Stimulated activated CD8-positive, alpha-beta memory T cell treated with anti-CD3 and anti-CD28 coated beads, Interleukin-2, amount 100 ng/mL, for 48 hours (primary cell): ENCODE measurements at places on chromosomes 3 and 15.

- DNase-seq: no peak
Measured at GRCh38 chr3:156760333-156760732, 65.8 kb upstream of the LEKR1 start.

- no peak for DNase-seq
Measured at GRCh38 chr15:81312790-81313543, 11.0 kb downstream of the STARD5 start.

- no peak for DNase-seq
Measured at GRCh38 chr3:68664276-68664675, 268.1 kb downstream of the TAFA4 start.

DNA sequence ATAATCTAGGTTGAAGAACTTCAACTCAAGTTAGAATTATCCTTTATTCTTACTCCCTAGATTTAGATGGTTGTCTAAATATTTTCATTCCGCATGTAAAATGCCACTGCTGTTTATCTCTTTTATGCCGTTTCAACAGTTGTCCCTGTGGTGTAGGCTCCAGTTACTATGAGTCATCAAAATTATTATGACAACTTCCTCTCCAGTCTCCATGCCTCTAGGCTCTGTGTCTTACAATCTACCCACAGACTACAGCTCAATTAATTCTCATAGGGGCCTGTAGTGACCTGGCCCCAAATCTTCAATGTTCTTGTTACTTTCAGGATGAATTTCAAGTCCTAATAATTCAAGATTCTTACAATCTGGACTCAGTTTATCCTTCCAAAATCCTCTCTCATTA, 105.8 kb upstream of the UNC13C start:
- DNase-seq: no peak

GRCh38 chr3:176935194-176935888, 261.9 kb downstream of the TBL1XR1 start:
- DNase-seq: no peak

GRCh38 chr3:141237701-141238521, 6.3 kb downstream of the PXYLP1 start:
- no peak for DNase-seq

DNA sequence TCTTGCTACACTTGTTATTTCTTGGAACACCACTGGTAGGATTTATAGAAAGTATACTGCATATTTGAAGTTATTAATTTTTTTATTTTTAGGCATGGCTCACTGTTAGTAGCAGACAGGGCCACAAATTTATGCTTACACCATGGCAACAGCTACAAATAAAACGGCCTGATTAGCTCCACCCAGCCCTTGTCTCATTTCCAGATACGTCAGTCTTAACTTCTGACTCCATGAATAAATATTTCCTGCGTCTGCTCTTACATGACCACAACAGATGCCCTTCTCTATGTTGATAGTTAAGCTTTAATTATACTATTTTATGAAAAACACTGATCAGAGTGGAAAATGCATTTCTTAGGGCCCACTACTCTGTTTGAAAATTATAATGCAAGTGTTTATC, 62.3 kb upstream of the CPOX start:
- DNase-seq: no peak

DNA sequence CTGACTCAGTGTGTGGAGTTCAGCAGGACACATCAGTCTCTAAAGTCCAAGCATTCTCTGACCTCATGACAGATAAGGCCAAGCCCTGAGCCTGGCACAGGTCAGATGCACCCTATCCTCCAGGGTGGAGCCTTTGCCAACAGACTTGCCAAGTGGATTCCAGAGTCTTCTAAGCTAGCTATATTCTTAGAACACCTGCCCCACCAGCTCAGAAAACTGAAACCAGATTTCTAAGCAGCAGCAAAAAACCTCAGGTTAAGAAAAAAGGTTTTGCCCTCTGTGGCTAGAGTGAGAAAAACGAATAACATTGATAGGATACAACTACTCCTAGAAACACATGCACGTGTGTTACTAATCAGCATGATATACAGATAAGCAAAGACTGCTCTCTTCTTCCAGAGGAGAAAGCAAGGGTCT, 11.6 kb downstream of the RMDN3 start:
- DNase-seq: no peak

DNA sequence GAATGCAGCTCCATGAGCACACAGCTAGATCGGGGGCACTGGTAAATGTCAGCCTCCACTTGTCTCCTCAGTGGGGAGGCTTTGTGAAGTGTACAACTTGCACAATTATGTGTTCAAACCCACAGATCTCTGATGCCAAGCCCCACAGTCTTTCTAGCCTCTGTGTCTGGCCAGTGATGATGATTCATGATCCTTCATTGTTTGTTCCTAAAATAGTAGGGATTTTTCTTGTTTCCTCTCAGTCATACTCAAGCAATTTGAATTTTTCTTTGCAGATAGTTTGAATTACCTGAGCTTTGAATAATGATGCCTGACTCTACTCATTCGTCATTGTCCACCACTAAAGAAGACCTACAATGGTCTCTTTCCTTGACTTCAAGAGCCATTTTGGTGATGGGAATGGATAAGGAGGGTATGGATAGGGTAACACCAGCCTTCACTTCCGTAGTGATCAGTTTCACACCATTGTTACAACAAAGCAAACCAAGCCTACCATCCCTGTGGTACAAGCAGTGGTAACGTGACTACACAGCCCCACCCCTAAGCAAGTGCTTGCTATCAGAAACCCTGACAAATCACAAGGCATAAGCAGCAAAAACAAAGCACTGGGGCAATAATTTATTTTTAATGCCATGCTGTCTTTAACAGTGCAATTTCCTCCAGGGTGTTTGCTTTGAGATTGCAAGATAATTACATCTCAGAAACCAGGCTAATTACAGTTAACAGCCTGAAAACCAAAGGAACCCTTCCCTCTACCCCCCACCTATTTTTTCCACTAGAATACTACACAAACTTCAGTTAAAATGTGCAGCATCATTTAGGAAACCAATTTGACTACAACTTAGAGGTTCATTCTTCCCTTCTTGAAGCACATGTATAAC, 114.1 kb upstream of the PPP2R3A start:
- DNase-seq: no peak

- DNase-seq: no peak
Measured at GRCh38 chr3:152720951-152721718, 113.8 kb upstream of the P2RY1 start.

DNA sequence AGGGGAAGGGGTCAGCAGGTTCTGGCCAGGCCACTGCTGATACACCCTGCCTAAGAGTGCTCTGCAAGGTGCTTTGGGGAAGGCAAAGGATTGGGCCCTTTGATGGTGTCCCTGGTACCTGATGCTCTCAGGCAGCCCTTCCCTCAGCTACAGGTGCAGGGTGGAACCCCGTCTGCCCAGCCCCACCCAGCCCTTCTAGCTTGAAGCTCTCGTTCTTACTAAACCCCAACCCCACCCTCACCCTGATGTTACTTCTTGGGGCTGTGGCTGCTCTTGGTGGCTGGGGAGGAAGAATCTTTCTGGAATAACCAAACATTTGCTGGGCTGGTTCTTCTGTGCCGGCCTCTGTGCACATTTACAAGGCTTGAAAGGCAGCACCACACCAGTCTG, 6.4 kb downstream of the GNAI2 start:
- DNase-seq: no peak

DNA sequence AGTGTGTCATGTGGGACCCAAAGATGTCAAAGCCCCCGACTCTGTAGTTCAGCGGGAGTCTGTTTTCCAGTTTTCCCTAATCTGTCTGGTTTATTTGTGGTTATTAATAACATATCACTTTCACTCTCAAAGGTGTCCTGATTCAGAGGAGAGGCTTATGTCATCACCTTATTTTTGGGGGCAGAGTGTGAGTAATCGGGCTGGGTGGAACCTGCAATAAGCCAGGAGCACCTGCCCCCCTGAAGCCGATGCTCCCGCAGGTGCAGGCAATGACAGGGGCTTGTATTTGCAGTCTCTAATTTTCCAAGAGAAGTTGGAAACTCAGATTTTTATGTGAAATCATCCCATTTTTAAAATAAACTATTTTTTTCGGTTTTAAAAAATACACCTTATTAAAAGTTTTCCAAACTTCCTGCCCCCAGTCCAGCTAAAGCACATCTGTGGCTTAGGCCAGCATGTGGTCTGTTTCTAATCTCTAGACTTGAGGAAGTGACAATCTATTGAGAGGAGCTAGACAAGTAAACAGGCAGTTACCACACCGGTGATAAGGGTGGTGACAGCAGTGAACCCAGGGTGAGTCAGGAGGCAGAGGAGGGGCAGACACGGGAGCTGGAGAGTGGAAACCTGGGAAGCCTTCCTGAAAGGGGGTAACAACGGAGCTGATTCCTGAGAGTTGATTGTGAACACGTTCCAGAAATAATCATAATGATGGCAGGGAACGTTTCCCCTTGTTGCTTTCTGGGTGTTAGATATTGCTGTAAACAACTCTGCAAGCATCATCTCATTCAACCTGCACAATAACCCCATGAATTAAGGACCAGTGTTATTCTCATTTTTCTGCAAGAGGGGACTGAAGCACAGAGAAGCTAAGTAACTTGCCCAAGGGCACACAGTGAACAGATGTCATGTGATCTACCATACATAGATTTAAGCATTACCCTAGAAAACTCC, 37.2 kb downstream of the BHLHE40 start:
- DNase-seq: no peak
